ENCODE measurements at places on chromosomes 2 and 18.

DNA sequence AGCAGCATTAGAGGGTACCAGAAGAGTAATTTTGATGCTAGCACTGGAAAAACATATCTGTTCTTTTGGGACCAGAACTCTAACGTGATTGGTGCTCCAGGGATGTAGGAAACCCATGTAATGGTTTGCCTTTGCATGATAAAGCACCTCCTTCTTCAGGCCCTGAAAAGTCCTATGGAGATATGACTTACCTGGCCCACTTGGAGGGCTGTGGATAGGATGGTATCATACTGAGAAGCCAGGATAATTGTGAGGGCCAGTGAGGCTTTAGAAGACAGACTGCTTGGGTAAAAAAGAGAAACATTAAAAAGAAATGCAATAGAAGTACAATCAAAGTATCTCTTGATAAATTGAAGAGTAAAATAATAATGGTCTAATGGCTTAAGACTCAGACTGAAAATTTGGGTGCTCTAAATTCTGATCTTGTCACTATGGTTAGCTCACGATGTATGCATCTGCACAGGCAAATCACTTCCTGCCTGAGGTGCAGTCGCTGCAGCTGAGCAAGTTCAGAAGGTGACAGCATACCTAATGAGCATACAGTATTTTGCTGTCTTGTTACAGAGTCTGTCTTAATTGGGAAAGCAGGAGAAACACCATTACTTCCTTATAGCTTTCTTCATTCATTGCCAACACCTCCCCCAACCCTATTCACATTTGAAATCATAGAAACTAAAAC lies 371.5 kb downstream of the NUP35 start:
- DNase-seq = no peak

DNA sequence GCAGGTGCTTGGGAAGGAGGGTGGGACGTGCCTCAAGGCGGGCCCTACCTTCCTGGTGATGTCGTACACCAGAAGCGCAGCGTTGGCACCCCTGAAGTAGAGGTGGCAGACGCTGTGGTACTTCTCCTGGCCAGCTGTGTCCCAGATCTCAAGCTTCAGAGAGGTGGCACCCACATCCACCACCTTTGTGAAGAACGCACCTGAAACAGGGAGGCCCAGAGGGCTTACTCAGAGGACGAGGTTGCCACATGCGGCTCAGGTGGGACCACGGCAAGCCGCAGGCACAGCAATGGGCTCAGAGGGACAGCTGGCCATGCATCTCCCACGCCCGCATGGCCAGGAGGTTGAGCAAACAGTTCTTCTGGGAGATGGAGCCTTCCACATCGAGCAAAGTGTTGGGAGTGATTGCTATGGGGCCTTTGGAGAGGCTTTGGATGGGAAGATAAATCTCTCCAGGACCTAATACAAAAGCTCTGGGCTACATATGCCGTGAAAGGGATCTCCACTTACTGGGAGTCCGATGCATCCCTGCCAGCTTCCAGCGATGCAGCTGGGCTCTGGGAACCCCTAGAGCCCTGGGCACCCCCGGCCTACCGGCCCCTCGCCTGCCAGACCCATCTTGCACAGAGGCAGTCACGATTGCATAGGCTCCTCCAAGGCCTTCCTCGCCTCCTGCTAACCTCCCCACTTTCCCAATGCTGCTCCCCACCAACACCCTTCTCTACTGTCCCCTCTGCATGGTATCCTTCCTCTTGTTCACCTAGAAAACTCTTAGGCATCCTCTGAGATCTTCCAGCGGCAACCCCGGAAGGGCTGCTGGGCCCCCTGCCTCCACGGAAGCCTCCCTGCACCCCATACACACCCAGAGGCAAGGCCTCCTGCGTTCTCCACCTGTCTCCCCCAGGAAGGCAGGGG lies 11.8 kb downstream of the PRLH start:
- no peak for DNase-seq

DNA sequence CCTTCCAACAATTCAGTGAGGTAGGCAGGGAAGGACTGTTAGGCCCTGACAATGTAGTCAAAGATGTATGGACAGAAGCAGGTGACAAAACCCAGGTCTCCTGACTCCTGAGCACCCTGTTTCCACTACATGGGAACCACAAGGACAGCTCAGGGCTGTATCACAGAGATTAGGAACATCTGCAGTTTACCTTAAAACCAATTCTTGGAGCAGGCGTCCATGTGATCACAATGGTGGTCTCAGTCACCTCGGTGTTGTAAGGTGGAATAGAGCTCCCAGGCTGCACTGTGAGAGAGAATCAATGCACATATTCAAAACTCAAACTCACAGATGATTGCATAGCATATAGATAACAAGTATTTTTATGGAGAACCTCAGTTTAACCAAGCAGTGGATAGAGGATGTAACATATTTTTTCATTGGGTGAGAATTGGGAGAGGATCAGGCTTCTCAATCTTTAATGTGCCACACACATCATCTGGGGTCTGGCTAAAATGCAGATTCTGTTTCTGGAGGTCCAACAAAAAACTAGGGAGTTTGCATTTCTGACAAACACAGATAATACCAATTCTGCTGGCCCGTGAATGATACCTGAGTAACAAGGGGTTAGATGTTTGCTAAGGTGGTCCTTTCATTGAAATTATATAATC lies 36.7 kb downstream of the FN1 start:
- no peak for DNase-seq

DNA sequence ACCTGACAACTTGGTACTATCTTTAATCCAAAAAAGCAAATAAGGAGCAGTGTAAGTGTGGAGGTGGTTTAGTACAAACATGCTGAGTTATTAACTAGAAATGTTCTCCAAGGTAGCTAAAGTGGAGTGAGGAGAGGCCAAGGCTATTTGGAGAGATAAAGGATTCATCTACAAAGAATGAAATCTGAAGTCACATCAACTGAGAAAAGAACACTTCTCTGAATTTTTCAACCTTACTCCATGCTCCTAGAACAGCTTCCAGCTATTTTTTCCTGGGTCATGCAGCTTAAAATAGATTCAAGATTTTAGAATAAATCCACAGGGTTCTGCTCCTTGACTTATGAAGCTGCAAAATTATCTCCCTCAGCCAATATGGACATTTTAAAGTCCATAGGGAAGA lies 18.7 kb downstream of the IMMT start:
- no peak for DNase-seq

- no peak for DNase-seq
Observed at GRCh38 chr2:166499281-166499680, 5.2 kb upstream of the SCN7A start.

DNA sequence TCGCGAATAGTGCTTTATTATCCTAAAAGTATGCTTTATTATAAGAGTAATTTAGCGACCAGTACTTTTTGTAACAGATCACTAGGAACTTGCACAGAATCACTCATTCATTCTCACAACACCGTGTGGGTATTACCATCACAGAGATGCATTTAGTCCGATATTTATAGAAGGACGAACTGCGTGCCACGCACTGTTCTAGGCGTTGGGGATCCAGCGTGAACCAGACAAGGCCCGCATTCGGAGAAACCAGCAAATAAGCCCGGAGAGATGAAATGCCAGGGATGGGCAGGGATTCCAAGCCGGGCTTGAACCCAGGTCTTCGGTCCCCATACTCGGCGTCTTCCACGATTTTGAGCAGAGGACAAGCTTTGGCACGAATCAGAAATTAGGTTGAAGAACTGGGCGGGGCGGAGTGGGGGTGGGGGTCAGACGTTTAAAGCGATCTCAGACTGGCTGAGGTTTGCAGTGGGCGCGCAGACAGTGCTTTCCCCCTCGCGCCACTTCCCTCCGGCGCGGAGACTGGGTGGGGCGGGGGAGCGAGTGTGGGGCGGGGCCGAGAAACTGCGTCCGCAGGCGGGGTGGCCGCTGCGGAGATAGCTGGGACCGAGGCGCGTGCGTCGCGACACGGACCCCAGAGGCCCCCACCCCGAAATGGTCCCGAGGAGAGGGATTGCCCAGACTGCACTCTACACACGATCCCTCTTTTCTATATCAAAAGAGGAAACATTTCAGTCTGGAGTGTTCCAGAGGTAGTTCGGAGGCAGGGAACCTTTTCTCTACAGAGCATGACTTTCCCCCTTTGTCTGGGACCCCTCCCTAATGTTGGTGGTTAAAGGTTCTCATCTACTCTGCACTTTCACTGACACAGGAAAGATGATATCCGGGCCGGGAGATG lies 1.1 kb upstream of the CXCR4 start:
- DNase-seq = peak; percentile 64

DNA sequence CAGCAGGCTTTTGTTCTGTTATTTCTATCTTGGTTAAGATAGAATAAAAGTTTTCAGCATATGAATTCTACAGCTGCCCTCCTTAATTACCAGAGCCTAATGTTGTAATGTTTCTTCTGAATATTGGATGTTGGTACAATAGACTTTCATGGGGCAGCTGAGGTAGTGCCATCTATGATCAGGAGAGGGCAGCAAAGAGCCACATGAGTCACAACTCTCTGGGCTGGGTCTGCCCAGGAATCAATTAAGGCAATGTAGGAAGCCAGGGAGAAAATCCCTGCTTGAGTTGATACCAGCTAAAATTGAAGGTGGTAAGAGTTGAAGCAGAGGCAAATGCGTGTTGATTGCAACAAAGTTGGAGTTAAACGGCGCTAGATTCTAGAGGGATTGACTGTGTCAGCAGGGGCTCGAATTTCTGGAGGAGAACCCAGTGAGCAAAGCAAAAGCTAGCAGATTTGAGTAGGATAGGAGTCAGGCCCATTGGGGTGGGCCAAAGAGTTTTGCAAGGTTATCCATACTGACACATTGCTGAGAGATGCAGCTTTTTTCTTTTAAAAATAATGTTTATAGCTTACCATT lies 10.6 kb upstream of the MC5R start:
- peak; percentile 82 for DNase-seq

GRCh38 chr2:20122864-20123263 lies 71.4 kb upstream of the LAPTM4A start:
- DNase-seq = no peak

DNA sequence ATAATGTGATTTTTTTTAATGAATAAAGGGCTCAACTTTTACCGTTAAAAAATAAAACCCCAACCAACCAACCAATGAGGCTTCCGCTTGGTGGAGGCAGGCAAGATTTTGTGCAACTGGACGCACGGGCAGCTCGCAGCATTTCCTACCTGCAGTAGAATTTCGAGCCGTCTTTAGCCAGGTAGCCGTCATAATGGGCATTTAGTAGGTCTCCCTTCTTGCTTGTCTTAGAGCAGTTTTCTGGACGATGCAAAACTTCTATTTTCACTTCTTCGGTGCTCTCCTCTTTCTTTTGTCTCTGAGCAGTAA lies 316 bp downstream of the FKBP7 start:
- no peak for DNase-seq

GRCh38 chr2:186437719-186438118 lies 48.3 kb upstream of the ZC3H15 start:
- no peak for DNase-seq

DNA sequence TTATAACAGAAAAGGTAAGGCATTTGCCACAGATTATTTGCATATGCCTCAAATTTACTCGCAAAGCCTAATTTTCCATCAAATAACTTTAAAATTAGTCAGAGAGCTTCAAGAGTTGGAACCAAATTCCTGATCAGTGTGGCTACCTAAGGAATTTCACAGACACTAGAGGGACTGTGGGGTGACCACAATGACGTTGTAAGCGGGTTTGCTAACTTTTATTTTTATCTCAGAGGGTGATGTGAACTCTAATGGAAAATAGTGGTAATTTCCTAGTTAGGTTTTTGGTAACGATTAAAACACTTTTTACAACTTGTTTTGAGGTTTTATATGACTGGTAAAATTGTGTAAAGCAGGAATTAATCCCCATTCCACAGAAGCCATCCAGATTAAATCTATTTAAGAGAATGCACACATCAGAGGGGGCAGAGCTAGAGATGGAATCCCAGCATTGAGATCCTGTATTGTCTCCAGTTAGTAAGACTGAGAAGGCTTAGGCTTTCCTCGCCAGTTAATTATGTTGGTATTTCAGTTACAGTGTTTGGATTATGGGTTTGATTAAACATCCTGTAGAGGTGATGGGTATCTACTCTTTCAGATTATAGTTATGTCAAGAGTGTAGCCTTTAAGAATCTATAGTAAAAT lies 129.0 kb downstream of the GPD2 start:
- DNase-seq = no peak

DNA sequence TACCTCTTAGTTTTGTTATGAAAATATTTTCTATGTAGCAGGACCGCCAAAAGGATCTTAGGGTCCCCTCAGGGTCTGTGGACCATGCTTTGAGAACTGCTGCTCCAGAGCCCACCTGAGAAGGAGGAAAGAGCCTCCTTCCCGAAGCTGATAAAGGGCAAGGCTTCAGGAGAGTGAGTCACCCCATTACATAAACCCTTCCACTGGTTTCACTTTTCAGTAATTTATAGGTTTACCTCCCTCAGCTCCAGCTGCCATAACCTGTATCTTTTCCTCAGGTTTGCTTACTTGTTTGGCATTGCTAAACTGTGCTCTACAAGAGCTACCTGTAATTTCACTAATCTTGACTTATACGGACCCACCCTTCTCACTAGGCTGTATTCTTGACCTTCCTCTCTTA lies 6.6 kb downstream of the TTLL4 start:
- DNase-seq = no peak

GRCh38 chr2:135903650-135904049 lies 27.4 kb upstream of the MCM6 start:
- no peak for DNase-seq

- no peak for DNase-seq
Observed at GRCh38 chr2:12720278-12720620, 3.5 kb downstream of the TRIB2 start.

GRCh38 chr18:70464343-70465114 lies 175.7 kb downstream of the SOCS6 start:
- DNase-seq = peak; percentile 34

DNA sequence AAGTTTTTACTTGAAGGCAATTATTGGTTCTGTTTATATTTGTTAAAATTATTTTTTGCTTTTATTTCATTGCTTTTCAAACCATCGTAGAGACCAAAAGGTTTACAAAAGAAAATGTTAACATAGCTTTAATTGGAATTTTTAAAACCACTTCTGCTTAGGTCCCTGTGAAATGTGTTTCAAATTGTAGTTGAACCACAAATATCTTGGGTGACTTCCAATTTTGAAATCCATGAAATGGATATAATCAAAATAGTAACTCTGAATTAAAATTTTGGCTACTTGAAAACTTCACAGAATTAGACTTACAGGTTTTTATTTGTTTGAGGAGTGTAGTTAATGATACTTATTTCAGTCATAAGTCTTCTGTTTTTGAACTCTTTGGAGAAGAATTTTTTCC lies 3.1 kb upstream of the SPAG16 start:
- DNase-seq = no peak

DNA sequence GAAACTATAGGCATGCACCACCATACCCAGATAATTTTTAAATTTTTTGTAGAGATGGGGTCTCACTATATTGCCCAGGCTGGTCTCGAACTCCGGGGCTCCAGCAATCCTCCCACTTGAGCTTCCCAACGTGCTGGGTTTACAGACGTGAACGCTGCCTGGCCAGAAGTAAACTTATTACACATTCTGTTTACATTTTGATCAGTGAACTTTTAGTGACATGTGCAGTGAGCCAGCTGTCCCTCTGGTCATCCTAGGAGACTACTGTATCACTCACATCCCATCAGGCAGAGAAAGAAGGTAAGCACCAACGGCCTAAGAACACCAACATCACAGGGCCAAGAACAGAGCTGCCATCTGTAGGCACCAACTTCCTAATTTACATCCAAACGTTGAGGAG lies 22.2 kb downstream of the NDUFA10 start:
- no peak for DNase-seq
